M059J (cell line): ENCODE measurements at places on chromosomes 11 and 22. TPM values are rescaled to one million over a fixed set of nuclear protein-coding genes. Genes with fewer than 3 reads are reported as not detected.
A peak's percentile ranks its signal among the peaks of the same experiment; 100 is the strongest.

DNA sequence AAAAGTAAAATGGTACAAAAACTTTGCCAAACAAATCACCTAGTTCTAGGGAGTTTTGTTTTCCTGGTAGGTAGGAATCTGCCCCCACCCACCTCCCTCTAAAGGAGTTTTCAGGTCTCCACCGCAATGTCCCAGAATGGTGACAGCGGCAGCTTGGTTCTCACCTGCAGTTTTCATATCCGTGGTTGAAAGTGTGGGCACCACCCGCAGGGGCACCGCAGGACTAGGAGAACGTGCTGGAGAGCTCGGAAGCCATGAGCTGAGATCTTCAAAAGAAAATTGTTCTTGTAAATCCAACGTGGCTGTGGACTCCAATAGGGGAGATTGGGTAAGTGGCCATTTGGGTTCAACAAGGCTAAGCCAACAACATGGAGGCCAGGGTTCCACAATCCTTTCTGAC, 10.8 kb downstream of the NFRKB start:
- no peak for DNase-seq

DNA sequence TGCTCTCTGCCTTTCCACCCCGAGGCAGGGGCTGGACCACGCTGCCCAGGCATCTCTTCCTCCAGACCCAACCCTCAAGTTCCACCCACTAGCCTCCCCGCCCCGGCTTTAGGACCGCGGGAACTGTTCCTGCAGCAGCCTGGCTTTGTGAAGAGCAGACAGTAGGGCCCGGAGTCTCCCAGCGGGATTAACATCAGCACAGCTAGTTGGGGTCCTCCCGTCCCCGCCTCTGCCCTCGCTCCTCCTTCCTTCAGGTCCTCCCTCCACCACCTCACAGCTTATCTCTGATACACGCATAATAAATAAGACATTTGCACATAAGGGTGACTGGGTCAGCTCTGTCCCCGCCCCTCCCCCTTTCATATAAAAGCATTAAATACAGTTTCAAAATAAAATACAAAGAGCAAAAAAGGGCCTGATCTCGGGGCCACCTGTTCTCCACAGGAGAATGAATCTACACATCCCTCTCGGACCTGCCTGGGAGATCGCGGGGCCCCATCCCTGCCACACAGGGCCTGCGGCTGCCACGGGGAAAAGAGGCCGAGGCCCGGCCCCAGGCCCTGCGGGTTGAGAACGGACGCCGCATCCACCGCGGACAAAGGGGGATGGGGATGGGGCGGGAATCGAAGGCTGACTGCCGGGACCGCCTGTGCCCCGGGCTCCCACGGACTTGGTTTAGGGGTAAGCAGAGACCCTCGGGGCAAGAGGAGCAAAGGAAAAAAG, 6.5 kb downstream of the ZFTA start:
- DNase-seq, result no peak

GRCh38 chr11:60910711-60911380, 3.1 kb upstream of the TMEM109 start:
- no peak for DNase-seq

DNA sequence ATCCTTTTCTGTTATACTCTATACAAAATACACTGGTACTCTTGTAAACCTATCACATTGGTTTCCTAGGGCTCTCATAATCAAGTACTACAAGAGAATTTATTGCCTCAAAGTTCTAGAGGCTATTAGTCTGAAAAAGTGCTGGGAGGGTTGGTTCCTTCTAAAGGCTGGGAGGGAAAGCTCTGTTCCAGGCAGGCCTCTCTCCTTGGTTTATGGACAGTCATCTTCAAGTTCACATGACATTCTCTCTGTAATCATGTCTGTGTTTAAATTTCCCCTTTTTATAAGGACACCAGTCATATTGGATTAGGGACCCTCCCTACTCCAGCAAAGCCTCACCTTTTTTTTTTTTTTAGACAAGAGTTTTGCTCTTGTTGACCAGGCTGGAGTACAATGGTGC, 9.1 kb downstream of the SLC36A4 start:
- no peak for DNase-seq

The ROBO4 gene
- total RNA-seq, result 0.20 and 0.99 TPM in 2 replicates

- DNase-seq, result no peak
Observed at GRCh38 chr22:46673662-46674236, 53.6 kb downstream of the GRAMD4 start.

- no peak for DNase-seq
Observed at GRCh38 chr11:45779602-45780001, 25.3 kb upstream of the SLC35C1 start.

- peak; percentile 98 for DNase-seq
Observed at GRCh38 chr22:31646186-31647019, 15.6 kb downstream of the PISD start.

GRCh38 chr11:125132071-125132470, 20.6 kb upstream of the TMEM218 start:
- no peak for DNase-seq

- peak; percentile 23 for DNase-seq
Observed at GRCh38 chr11:27254744-27255446, 108.1 kb downstream of the CCDC34 start.

The TEX54 gene
- total RNA-seq, result not detected in 2 replicates

GRCh38 chr11:134864968-134865305, 452.9 kb upstream of the B3GAT1 start:
- no peak for DNase-seq

The OR5B21 gene
- total RNA-seq, result not detected in 2 replicates

GRCh38 chr22:23682077-23682476, 8.7 kb upstream of the RGL4 start:
- DNase-seq, result no peak

The FXYD6 gene
- total RNA-seq, result 0.12 and 0.86 TPM in 2 replicates
